ENCODE measurements at places on chromosomes 4 and X.

- no peak for DNase-seq
Measured at GRCh38 chrX:148811236-148811635, 310.8 kb downstream of the AFF2 start.

DNA sequence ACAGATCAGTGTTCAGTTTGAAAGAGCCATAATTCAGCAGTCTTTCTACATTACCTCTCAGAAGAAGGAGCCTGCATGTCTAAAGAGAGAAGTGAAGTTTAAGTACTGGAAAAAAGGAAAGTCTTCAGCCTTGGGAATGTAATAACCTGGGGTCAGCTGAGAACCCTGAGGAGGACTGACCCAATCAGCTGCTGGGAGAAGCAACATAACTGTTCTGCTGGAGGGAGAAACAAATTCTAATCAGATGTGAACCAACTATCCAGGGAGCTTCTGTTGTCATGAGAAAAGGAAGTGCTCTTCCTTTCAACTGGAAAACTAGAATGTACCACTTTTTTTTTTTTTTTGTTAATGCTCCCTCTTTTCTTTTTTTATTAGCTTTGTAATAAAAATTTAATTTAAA is 64.5 kb upstream of the PDE5A start:
- no peak for DNase-seq

DNA sequence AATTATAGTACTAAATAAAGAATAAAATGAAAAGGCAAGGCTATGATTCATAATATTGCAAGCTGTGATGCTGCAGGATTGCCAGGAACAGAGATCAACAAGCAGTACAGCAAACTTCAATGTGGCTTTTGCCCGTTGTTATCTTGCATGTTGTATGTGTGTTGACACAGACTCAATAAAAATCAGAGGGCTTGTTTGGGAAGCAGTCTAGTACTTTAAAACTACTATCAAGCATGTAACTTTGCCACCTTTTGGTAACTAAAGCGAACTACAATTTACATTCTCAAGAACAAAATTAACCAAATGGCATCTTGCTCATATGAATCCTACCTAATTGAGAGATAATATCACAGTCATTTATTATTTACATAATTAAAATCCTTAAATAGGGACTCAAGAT is 79.8 kb upstream of the GPM6A start:
- no peak for DNase-seq

DNA sequence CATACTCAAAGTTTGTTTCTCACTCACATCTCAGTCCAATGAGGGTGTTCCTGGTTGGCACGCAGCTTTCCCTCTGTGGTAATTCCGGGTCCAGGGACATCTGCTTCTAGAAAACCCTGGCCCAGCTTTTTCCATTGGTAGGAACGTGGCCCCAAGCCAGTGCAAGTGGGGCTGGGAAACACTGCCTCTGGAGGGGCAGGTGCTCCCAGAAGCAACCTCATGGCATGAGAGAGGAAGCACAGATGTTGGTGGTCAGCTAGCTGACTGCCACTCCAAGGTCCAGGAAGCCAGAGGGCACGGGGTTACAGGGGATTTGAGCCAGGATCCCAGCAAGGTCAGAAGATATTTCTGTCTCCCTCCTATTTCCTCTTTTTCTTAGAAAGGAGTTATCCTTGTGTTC is 47.5 kb downstream of the DCTD start:
- no peak for DNase-seq

- DNase-seq, result no peak
Measured at GRCh38 chr4:126986828-126987227, 645.9 kb upstream of the INTU start.

GRCh38 chrX:25001808-25002660 is 13.7 kb downstream of the ARX start:
- DNase-seq, result no peak

DNA sequence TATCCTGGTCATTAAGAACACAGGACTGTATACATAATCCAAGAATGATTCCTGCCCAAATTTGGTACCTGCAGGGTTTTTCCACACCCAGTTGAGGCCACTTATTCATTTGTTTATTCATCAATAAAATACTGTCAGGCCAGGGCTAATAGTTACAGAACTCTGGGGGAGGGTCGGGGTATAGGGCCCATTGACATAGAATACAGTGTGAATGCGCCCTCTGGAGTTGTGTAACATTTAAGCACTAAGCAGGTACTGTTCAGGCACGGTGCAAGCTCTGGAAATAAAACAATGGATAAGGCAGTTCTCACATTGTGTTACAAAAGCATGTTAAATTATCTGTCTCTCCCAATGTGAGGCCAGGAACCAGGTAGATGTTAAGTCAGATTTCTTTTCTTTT is 30.8 kb upstream of the LRBA start:
- no peak for DNase-seq

GRCh38 chrX:40244980-40245379 is 147.2 kb upstream of the BCOR start:
- DNase-seq, result no peak

Measured in activated CD8-positive, alpha-beta memory T cell treated with anti-CD3 and anti-CD28 coated beads for 4 hours (primary cell).